ENCODE measurements at places on chromosomes 7 and 10.

DNA sequence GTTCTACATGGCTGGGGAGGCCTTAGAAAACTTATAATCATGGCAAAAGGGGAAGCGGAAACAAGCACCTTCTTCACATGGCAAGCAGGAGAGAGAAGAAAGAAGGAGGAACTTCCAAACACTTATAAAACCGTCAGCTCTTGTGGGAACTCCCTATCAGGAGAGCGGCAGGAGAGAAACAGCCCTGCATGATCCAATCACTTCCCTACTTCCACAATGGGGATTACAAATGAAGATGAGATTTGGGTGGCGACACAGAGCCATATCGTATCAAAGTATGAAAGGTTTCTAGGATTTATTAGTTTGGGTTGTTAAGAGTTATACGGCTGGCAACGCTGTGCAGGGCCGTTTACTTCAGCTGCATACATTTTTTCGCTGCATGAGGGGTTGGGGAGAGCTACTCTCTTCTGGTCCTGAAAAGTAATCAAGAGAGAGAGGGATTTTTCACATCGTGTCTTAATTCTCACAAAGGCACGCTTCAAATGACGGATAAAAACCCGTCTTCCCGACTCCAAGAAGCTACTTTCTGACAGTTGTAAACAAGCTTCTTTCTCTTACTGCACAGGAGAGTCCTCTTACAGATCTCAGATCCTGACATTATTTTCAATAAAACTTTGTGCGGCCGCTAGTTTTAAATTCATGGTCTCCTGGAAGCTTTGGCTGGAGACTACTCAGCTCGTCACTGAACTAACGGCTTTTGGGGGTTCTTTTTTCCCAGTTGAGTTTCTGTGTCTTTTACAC is 751 bp upstream of the GTPBP10 start:
- no peak for DNase-seq

GRCh38 chr7:66869660-66870450 is 51.2 kb upstream of the TMEM248 start:
- no peak for DNase-seq

DNA sequence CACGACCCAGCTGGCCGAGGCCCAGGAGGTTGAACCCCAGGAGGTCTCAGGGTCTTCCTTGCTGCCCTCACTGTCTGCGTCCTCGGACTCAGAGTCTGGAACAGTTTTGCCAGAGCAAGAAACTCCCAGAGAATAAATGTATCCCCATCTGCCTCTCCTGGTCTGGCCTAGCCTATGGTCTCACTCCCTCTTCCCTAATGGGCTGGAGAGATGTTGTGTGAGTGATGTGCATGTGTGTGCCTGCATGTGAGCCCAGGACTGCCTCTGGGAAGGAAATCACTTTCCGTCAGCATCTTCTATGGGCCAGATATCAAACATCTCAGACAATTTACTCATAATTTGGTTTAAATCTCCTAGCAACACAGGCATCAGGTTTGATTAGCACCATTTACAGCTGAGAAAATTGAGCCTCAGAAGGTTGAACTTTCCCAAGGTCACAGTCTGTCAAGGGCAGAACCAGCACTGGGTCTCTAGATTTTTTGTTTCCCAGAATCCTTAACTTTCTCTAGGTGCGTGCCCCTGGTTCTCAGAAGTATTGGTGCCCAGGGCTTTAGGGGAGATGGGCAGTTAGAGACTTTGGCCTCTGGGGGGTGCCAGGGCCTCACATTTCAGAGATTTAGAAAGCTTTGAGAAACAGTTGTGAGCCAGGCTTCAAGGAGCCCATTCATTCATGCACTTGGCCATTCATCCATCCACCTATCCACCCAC is 4.9 kb downstream of the TMEM270 start:
- no peak for DNase-seq

- DNase-seq, result no peak
Observed at GRCh38 chr7:152704796-152705384, 28.9 kb upstream of the XRCC2 start.

DNA sequence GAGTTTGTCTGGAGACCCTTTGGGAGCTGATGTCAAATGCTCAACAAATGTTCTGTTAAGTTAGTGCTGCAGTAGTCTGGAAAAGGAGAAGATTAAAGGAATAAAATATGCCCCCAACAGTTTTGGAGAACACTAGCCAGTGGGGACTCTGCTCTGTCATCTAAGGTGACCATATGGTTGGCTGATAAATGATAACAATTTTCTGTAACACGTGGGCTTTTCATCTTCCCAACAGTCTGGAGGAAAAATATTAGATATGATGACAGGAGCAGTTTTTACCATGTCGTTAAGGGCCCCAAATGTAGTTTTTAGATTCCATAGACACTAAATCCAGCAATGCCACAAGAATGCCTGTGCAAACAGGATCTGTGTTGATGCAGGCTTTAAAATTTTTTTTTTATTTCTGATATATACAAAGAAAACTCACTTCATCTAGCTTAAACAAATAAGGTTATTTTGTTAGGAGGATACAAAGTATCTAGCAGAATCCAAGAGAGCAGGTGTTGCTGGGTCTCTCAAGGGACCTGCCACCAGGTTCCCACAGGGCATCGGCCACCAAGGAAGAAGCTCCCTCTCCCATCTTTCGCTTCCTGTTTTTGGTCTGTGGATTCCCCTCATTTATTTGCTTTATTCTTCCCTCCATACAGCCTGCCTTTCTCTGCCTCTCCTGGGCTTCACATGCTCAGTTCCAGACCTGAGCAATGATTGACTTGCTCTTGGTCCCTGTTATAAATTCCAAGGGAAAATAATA is 6.2 kb upstream of the CFAP58 start:
- no peak for DNase-seq

- no peak for DNase-seq
Observed at GRCh38 chr10:78924319-78925003, 144.3 kb upstream of the ZMIZ1 start.

DNA sequence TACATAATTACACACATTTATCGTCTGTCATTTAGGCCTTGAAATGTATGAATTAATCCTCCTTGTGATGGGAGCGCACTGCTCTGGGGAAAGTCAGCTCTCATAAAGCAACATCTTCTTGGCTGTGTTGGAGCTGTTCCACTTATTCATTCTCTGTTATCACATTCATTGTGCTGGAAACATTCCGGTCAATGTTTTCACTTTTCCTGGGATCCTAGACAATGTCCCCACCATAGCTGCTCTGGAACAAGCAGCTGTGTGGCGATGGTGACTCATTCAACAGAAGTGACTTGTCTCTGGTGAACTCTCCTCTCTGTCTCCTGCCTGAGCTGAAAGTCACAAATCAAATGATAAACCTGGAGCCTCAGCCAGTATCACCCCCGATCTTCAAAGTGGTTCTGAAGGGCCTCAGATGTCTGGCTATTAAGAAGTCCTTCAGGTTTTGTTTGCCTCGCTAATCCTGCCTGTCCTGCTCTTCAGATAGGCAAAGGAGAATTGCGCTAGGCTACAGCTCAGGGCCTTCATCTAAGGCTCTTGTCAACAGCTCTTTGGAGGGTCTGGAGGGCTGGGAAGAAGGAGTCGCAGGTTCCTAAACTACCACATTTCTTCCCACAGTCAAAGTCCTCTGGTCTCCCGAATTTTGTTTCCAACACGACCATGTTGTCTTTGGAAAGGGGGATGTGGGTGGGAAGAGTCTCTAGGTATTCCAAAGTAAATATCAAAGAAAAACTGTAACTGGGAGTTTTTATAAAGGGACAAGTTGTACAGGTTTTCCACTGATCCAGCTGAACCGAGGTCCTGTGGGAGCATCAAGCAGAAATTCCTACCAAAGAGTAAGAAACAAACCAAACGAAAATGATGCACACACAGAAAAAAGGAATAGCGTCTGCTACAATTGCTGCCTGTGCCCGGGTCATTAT is 29.3 kb downstream of the KLF6 start:
- no peak for DNase-seq

DNA sequence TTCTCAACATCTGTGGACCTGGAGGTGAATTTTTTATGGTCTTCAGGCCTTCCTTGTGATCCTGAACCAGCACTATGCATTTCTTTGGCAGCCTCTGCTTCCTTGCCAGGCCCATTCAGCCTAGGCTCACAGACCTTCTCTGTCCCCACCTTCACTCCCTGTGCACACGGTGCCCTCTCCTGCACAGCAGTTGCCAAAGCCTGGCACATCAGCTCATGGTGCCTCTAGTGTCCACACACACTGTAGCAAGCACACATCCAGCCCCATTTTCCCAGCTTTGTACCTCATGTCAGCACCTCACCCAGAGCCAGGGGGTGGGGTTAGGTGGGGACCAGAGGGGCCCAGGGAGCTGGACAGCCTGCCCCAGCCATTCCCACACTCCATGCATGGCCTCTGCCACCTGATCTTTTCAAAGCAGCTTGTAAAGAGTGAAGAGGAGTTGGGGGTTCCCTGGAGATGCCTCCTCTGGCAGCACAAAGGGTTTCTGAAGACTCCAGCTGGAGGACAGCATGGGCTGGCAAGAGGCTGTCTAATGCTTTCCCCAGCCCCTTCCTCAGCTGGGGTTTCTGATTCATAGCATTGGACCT is 57.9 kb upstream of the TMEM72 start:
- no peak for DNase-seq

GRCh38 chr10:44395396-44395795 is 10.5 kb upstream of the CXCL12 start:
- DNase-seq, result no peak

GRCh38 chr10:43306899-43307298 is 40.0 kb upstream of the RASGEF1A start:
- DNase-seq, result no peak

DNA sequence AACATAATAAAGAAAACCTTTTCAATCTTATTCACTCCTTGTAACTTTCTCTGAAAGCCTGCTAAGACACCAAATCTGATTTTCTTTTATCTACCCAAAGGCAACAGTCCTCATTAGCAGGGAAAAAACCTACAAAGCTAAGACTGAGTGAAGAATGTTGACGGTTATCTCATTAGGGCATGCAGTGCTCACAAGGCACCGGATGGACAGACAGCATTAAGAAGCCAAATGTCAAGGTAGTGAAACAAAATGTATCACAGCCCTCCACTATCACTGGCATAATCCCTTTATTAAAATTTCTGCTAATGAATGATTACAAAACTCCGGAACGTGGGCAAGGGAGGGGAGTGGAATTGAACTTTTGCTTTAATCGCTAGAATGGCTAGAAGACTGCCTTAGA is 442.8 kb downstream of the NEBL start:
- no peak for DNase-seq

DNA sequence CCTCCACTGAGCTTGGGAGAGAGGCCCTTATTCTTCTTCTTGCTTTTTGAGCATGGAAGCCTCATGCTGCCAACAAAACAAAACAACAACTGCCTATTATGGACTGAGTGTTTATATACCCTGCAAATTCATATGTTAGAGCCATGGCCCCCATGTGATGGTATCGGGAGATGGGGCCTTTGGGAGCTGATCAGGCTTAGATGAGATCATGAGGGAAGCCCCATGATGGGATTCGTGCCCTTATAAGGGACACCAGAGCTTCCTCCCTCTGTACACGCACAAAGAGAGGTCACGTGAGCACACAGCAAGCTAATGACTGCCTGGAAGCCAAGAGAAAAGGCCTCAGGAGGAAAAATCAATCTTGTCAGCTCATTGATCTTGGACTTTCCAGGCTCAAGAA is 235.0 kb downstream of the FANK1 start:
- no peak for DNase-seq

Data from cortex of kidney (tissue), 1 donor.